Hematopoietic multipotent progenitor cell treated with erythropoietin and hydrocortisone succinate and interleukin-3 and kit ligand, for 8 days (in vitro differentiated cells): ENCODE measurements at places on chromosomes 3 and 15.

- DNase-seq: no peak
Measured at GRCh38 chr3:178353006-178353694, 183.1 kb upstream of the KCNMB2 start.

GRCh38 chr3:194324823-194325327 lies 26.3 kb downstream of the CPN2 start:
- DNase-seq: no peak

DNA sequence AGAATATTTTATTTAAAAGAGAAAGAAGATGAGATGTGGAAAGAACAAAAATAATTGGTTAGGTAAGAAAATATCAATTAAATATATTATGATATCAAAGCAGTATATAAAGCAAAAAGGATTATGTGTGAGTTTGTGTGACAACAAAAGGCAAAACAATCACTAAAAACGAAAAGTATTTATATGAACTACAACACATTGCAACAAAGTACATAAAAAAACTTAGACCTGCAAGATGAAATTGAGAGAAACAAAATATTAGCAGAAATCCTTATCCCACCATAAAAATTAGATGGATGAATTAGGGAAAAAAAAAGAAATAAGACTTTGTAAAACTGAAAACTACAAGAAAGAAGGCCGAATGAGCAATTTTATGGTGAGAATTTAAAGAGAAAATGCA lies 27.3 kb upstream of the IGF1R start:
- DNase-seq: no peak

- DNase-seq: no peak
Measured at GRCh38 chr3:195385526-195385925, 57.3 kb downstream of the ACAP2 start.

GRCh38 chr3:33250712-33251111 lies 26.5 kb upstream of the FBXL2 start:
- no peak for DNase-seq

- no peak for DNase-seq
Measured at GRCh38 chr15:92005154-92005553, 151.6 kb downstream of the SLCO3A1 start.

DNA sequence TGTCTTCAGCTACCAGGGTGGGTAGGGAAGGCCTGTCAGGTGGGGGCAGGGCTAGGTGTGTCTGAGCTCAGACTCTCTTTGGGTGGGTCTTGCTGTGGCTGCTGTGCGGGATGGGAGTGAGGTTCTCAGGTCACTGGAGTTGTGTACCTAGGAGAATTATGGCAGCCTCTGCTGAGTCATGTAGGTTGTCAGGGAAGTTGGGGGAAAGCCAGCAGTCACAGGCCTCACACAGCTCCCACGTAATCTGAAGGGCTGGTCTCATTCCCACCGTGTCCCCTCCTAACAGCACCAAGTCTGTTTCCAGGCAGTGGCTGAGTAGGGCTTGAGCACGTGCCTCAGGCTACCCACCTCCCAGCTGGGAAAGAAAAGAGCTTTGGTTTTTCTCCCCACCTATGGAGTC lies 67.0 kb downstream of the CHCHD4 start:
- no peak for DNase-seq

DNA sequence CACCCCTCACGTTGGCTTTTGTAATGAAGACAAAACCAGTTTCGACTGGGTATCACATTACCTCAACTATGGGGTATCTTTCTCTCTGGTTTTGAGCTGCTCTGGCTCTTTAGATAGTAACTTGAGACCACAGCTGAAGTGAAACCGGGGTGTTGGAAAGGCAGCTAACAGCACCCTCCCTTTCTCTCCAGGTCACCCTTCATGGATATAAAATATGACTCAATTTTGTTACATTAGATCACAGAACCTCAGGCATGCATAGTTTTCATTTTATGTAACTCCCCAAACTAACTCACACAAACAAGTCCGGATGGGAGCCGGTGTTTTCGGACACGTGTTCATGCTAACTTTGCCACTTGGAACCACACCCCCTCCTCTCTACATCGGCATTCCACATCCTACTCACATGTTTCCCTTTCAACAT lies 90.7 kb downstream of the NR2F2 start:
- DNase-seq: no peak

DNA sequence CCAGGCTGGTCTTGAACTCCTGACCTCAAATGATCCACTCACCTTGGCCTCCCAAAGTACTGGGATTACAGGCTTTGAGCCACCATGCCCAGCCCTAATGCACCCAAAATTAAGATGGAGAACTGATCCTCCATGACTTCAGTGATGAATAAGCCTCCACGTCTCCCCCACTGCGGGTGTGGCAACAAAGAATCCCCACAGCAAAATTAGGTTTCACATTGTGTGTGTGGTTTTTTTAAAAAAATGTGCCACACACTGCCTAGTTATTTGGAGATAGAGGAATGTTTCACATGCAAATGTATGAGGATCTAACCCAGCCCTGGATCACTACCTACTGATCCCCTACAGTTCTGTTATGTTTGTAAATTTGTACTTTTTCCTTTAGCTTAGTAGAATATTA lies 17.3 kb downstream of the HDAC11 start:
- DNase-seq: no peak

- peak; percentile 76 for DNase-seq
Measured at GRCh38 chr15:69031013-69032001, 16.8 kb downstream of the NOX5 start.

DNA sequence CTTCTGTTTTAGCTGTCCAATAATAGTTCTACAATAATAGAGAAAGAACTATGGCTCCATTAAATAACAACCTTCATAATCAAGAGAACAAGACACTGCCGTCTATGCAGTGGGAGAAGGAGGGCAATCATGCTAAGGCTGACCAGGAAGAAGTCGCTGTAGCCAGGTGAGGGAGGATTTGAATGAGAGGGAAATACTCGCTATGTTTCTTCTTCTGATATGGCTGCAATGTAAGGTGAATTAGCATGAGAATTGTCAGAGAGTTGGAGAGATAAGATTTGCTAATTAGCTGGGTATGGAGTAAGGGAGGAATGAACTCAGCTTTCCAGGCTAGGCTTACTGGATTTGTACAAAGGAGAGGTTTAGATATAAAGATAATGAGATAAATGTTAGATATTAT lies 555.4 kb upstream of the ZNF385D start:
- no peak for DNase-seq

GRCh38 chr15:87916208-87916607 lies 340.3 kb downstream of the NTRK3 start:
- no peak for DNase-seq

- DNase-seq: no peak
Measured at GRCh38 chr3:120795959-120796358, 53.4 kb downstream of the GTF2E1 start.
